AG09319 (cell line): ENCODE measurements at places on chromosomes 12 and 14.

DNA sequence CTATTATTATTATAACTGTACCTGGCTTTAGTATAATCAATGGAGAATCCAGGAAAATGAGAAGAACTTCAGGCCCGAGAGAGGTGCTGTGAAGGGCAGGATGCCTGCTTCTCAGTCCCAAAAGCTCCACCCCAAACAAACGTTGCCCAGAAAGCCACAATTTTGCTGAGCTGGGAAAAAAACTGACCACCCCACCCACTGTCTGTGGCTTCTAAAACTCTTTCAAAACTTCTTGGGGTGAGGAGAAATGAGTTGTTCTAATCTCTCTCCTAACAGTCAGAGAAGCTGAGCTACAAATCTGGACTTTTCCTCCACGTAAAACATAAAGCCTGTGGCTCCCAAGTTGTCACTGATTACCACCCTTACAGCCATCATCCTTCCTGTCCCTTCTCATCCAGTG is 13.4 kb downstream of the VDR start:
- no peak for DNase-seq

- no peak for DNase-seq
These were observed 506.8 kb upstream of the FBXO33 start for GRCh38 chr14:39939023-39939422.

DNA sequence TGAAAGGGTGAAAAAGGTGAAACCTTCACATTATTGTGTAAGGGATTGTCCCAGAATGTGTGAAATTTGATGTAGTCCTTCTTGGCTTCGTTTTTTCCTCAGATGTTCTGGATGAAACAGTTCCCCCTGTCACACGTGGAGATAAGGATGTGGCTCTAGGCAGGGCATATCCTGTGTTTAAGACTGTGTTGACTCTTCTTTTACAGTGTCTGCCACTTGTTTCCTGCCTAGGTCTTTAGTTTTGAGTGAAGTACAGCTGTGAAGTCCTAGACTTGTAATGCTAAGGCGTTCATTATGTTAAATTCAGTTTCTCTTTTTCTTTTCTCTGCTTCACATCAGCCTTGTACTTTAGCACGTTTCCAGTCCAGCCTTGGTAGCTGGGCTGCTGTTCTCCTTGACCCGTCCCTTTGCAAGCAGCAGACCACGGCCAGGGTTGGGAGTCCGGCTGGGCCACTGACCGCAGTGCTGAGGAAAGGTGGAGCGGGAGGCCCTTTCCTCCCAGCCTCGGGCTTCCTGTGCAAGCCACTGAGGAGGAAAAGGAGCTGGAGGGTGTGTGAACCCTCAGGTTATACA is 59.1 kb downstream of the RASSF3 start:
- DNase-seq: no peak

- no peak for DNase-seq
These were observed 115.8 kb downstream of the SINHCAF start for GRCh38 chr12:31210104-31210503.

GRCh38 chr12:9365296-9365695 is 157.1 kb upstream of the PZP start:
- DNase-seq: no peak

GRCh38 chr12:129202109-129202814 is 349.0 kb downstream of the GLT1D1 start:
- DNase-seq: no peak

- DNase-seq: no peak
These were observed 147.0 kb downstream of the PTPRO start for GRCh38 chr12:15469356-15469755.

DNA sequence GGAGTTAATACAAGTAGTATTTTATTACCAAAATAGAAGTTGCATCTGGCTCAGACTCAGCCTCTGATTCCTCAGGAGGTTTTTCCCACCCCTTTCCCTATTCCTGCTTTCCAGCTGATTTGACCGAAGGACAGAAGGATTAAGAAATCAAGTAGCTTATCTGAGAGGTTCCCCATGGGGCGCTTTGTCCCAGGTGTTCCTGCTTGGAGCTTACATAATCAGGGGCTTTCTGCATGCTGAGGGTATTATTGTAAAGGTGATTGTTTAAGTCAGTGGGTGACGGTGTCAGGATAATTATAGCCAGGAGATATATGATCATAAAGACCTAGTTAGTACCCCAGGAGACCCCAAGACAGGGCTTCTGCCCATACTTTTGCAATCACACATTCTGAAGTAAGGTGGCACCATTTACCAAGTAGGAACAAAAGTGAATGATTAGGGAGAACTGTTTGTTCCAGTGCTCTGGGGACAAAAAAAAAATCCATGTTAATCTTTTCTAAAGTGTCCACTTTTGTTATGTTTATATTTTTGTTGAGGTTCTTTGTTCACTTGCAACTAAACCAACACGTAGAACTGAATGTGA is 921.3 kb downstream of the NRXN3 start:
- no peak for DNase-seq

GRCh38 chr12:56206452-56207166 is 15.1 kb downstream of the RNF41 start:
- no peak for DNase-seq

GRCh38 chr14:94025720-94026119 is 420 bp upstream of the OTUB2 start:
- no peak for DNase-seq

GRCh38 chr12:108571609-108572165 is 9.3 kb downstream of the ISCU start:
- no peak for DNase-seq

GRCh38 chr12:50806176-50806575 is 36.5 kb upstream of the TMPRSS12 start:
- DNase-seq: peak; percentile 20

GRCh38 chr12:60191676-60192359 is 596.0 kb downstream of the SLC16A7 start:
- DNase-seq: no peak

- no peak for DNase-seq
These were observed 716 bp downstream of the HSP90AA1 start for GRCh38 chr14:102085948-102086708.

DNA sequence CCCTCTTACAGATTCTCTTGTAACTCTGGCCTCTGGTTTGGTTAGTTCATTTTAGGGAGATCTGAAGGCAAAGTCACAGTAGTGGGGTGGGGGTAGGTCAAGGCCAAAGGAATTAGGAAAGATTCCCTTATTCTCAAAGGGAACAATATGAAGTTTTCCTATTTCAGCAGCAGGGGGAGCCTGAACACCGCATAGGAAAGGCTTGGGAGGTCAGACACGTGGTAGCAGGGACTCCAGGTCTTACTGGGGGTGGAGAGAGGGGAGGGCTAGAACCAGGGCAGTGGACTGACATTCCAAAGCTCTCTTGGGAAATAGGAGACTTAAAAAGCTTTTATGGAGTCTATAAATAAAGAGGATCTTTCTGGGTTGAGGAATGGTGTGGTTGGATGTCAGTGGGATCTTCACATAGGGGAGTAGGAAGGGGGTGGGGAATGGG is 1.3 kb downstream of the ZC3H10 start:
- DNase-seq: peak; percentile 81

- no peak for DNase-seq
These were observed 10.8 kb downstream of the DIP2B start for GRCh38 chr12:50515587-50515986.

GRCh38 chr12:104569346-104570173 is 112.8 kb downstream of the CHST11 start:
- DNase-seq: no peak

DNA sequence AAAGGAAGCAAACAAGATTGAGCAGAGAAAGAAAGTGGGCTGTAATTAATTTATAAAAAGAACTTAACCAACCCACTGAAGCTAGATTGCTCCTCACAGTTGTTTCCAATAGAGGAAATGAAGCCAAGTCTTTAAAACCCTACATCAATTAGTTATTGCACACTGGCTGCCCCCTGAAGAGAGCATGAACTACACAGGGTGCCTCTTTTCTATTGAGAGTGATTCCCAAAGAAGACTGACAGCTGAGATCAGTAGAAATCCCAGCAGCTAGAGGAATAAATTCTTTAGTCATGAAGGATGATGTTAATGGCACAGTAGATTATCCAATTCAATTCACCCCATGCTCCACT is 8.6 kb upstream of the USP15 start:
- no peak for DNase-seq
